ENCODE measurements at places on chromosomes 7 and 10.

DNA sequence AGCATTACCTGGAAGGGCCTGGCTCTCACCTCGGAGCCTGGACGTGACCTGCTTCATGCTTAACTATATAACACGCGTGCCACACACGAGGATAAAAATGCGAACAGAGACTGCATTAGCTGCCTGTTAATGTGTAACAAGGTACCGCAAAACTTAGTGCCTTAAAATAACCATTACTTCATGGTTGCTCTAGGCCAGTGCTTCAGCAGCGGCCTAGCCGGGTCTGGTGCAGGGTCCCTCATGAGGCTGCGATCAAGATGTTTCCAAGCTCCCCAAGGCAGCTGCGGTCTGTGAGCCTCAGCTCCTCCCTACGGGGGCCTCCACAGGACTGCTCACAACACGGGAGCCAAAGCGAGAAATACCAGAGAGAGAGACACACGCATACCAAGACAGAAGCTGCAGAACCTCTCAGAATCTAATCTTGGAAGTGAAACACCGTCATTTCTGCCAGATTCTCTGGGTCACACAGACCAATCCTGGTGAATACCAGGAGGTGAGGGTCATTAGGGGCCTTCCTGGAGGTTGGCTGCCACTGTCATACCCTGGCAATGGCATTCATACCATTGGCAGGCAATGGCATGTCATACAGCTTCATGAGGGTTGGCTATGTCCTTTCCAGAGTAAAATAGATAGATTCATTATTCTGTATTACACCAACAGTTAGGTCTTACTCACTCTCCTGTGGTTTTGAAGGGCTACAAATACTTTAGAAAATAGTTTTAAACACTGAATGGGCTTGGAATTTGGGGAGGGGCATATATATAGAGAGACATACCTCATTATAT, 94.5 kb downstream of the HIPK2 start:
- no peak for DNase-seq

DNA sequence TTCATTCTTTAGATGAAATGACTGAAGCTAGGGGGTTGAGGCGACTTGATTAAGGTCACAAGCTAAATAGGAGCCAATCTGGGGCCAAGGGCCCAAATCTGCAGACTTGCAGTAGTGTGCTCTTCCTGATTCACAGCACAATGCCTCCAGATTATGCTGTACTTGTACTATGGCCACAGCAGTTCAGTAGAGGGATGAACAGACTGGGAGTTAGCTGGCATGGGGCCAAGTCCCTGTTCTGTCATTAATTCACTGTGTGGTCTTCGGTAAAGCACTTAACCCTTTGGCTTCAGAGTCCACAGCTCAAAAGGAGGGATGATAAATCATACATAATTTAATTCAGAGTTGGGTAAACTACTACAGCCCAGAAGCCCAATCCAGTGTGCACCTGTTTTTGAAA, 196.8 kb downstream of the XPNPEP1 start:
- no peak for DNase-seq

DNA sequence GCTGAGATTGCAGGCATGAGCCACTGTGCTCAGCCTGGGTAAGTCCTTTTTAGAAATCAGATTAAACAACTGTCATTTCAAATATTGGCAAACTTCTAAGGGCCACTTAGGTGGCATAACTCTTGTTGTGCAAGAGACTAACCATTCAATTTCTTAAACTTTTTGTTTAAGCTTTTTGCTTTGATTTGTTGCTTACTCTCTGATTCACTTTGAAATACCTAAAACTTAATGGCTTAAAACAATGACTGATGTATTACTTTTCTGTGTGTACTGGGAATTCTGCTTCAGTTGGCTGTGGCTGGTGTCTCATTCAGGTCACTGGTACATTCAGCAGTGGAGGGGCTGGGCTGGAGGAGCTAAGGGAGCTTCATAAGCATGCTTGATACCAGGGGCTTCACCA, 28.9 kb downstream of the ZNF25 start:
- DNase-seq, result no peak

DNA sequence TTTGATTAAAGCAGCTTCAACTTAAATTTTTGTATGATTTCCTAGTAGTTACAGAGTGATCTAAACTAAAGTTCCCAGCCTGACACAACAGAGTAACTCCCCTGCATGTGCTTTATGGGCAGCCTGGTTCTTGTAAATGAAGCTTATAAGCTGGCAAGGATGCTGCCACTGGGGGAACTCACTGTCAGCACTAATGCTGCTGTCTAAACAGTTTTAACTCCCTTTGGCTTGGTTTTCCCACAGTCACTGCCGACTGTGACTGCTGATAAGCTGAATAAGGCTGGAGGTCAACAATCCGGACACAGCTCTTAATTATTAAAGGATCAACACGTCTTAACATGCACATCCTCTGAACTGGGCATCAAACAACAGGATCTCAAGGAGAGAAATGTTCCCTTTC, 130.1 kb downstream of the OTUD1 start:
- no peak for DNase-seq

GRCh38 chr7:1620835-1621234, 49.2 kb upstream of the ELFN1 start:
- DNase-seq, result no peak

DNA sequence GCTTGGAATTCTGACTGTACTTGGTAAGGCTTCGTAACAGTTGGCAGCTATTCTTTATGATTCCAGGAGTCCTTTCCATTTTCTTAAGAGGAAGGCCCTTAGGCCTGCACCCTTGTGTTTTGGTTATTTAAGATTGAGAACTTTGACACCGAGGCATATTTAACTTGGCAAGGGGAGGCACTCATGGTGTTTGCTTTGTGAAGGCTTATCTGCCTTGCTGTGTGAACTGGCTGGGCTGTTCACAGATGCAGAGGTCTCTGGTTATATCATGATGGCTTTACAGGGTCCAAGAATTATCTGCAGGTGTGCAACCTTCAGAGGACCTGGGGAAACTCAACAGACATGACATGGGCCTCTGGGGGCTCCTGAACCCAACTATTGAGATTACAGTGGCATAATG, 833 bp upstream of the PNLIPRP1 start:
- DNase-seq, result no peak

DNA sequence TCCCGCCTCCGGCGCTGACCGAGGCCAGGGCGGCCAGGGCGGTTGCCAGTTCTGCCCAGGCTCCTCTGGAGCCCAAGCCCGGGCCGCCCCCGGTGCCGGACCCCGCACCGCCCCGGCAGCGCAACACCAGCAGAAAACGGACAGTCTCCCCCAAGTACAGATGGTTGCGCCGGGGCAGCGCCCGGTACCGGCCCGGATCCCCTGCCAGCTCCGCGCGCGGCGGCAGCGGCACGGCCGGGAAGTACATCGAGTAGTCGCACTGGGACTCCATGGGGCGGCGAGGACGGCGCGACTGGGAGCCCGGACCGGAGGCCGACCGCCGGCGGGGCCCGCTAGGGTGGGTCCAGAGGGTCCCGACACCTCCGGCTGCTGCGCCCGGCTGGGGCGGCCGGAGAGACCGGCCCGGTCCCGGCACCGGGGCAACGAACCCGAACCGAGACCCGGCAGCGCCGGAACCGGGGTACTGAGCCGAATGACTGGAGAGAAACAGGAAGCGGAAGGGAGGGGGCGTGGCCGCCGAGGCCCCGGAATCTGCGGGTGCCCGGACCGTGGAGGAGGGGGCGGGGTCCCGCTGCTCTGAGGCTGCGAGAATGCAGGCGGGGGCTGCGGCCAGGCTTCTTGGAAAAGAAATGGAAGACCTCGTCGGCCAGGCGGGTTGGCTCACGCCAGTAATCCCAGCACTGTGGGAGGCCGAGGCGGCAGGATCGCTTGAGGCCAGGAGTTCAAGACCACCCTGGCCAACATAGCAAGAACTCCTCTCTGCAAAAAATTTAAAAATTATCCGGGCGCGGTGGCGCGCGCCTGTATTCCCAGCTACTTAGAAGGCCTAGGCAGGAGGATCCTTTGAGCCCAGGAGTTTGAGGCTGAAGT, at the start of gene TRAPPC14:
TRAPPC14 (minus strand) TSS at position 495 of the 870 bp plus-strand sequence; CDS start at position 271, 224 bp downstream.
- DNase-seq, result peak; percentile 92

DNA sequence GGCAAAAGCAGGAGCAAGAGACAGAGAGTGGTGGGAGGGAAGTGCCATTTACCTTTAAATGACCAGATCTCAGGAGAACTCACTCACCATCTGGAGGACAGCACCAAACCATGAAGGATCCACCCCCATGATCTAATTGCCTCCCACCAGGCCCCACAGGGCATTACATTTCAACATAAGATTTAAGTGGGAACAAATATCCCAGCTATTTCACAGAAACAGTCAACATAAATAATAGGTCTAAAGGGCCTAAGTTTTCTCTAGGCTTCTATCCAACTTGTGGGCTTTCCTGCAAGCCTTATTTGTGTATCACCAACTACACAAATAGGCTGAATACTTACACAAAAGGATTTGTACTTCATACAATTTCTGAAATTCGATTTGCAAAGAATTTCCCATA, 196.8 kb upstream of the POT1 start:
- no peak for DNase-seq

DNA sequence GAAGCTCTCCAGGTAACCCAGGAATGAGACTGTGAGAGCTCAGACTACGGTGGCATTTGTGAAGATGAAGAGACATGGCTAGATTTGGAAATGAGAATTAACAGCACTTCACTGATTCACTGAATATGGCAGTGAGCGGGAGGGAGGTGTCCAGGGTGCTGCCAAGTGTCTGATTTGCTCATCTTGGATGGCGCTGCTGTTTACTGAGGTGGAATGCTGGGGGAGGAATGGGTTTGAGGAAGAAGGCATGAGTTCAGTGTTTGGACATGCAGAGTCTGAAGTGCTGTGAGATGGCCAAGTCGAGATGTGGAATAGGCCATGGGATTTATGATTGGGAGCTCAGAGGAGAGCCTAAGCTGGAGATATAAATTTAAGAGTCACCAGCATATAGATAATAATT, 437.1 kb upstream of the NPVF start:
- DNase-seq, result no peak

GRCh38 chr7:141624763-141625162, 73.6 kb downstream of the AGK start:
- DNase-seq, result no peak

DNA sequence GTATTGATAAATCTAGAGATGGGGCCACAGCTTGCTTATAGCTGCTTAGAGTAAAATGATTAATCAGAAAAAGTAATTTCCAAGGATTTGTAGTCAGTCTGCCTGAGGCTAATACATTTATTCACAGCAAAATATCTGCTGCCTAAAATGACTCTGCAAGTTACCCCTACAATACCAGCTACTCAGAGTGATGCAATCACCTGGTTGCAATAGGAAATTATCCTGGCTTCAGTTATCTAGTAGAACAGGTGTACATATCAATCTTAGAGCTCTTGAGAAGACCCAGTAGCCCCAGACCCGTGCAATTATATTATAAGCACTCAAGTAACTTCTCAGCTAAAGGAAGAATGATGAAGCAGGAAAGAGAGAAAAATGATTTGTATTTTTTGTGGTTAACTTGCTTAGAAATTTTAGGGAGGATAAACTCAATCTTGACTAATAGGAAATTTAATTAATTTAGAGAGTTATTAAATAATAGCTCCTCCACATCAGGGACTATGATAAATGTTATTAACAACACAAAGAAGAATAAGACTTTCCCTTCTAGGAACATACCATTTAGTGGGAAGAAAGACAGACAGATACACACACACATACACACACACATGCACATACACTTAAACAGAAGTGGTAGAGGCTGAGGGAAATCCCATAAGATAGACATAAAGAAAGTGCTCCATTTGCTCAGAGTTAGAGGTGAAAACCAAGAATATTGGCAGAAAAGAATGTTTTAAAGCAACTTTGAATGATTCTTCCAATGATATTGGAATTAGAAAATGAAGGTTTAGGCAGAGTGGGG, 140.4 kb upstream of the PRSS1 start:
- no peak for DNase-seq

Measured in neural crest cell (in vitro differentiated cells).